ENCODE measurements at places on chromosomes 3 and 15.

GRCh38 chr15:84003791-84004503, 231.6 kb upstream of the GOLGA6L4 start:
- DNase-seq: no peak

DNA sequence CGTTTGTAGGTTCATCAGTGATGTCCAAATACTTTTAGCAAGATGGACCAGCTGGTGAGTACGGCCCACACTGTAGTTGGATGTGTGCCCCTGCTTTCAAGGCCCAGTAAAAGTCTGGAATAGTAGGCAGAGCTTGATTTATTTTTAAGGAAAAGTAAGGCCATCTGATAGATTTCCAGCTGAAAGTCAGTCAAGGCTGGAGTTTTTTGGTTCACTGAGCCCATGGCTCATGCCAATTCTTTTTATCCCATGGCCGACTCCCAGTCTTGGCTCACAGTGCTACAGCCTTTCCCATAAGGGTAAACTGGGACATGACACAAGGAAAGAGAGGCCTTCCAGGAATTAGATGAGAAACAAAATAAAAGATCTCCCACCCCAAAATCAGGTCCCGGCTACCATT, 13.5 kb downstream of the CCDC80 start:
- DNase-seq: no peak

DNA sequence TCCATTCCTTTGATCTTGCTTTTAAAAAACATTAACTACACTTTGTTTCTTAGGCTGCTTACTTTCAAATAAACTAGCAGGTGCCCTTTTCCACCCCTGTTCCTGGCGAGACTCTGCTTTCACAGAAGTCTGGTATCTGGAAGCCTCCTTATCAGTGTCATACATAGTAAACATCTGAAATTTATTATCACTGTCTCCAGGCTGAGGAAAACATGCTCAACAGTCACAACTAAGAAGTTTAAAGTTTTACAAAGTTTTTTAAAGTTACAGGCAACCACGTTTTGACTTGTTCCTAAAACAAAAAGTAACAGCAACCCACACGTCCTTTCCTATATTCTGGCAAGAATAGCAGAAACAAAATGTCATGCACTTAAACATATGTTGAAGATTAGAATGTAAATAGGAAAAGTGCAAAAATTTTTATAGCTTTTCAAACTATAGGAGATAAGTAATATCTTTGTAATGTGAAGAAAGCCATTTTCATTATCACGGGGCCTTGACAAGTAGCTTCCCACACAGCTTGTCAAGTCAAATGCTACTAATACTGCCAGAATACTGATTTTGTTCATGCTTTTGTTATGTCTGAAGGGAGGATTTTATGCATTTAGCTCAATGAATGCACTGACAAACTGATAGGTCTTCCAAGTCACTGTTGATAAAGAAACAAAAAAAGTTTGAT, 275.2 kb upstream of the KCNMB2 start:
- no peak for DNase-seq

GRCh38 chr3:169695031-169695430, 31.5 kb upstream of the MECOM start:
- no peak for DNase-seq

DNA sequence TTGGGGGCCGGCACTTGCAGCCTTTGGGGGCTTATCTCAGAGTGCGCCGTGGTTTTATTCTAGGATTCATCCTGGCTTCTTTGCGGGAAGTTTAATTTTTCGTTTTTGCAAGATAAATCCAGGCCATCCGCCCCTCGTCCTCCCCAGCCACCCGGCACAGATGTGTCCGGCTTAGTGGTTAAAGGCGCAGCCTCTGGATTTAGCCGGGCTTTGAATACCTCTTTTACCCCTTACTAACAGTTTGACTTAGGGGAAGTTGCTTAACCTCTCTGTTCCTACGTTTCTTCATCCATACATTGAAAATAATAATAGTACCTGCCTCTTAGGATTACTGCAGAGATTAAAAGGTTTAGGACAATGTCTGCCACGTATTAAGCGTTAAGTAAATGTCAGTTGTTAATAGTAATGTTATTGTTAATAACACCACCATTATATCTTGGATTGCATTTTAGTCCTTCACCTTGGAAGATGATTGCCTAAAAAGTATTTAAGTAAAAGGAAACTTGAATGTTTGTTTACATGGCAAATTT, 714 bp downstream of the ECT2 start:
- DNase-seq: no peak

GRCh38 chr3:182633186-182633585, 160.1 kb upstream of the ATP11B start:
- DNase-seq: no peak

GRCh38 chr3:197975311-197975710, 15.3 kb downstream of the LMLN start:
- no peak for DNase-seq

- peak; percentile 17 for DNase-seq
Observed at GRCh38 chr15:82647045-82647834, at the start of gene CPEB1. TSS of gene CPEB1 (minus strand) at chr15:82647363. CDS start at chr15:82628459, 18,904 bp downstream.

Data from NCI-H2171 (cell line).